ENCODE measurements at places on chromosomes 4 and X. TPM values are rescaled to one million over a fixed set of nuclear protein-coding genes. Genes with fewer than 3 reads are reported as not detected.

GRCh38 chr4:85368932-85369331 lies 106.0 kb upstream of the ARHGAP24 start:
- no peaks in the 10 kb centered on the region for H3K36me3 ChIP-seq
- H3K27me3 ChIP-seq, result no peaks in the 10 kb centered on the region
- H3K4me1 ChIP-seq, result no peaks in the 10 kb centered on the region
- H3K27ac ChIP-seq, result no peak overlapping the region
- DNase-seq, result no peak

The ATOH1 gene
- not detected for total RNA-seq

GRCh38 chr4:113256946-113257345 lies 207.5 kb downstream of the ANK2 start:
- no peak overlapping the region for H3K27ac ChIP-seq
- H3K27me3 ChIP-seq, result no peaks in the 10 kb centered on the region
- H3K4me3 ChIP-seq, result no peak overlapping the region
- no peak for DNase-seq

DNA sequence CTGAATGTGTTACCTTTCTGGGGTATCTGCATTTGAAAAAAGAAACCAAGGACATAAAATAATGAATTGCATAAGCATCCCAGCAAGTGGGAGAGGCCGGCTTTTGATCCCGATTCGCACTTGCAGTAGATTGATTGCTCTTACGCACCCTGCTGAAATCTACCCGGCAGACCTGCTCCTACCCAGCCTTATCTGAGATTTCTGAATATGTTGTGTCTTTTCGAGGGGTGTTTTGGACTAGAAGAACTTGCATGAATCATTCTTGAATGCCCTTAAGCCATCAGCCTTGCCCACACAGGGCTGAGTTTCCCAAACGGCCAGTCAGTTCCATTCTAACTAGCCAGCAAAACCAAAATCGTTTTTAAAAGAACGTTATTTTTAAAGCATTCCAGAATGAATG lies 174.4 kb upstream of the BCOR start:
- no peak for DNase-seq
- H3K27me3 ChIP-seq, result no peaks in the 10 kb centered on the region
- H3K4me3 ChIP-seq, result no peak overlapping the region
- no peak overlapping the region for H3K27ac ChIP-seq
- no peaks in the 10 kb centered on the region for H3K36me3 ChIP-seq

The GAGE12H gene
- not detected for total RNA-seq

The HS3ST1 gene
- total RNA-seq, result 1.5 TPM

- no peaks in the 10 kb centered on the region for H3K36me3 ChIP-seq
- H3K4me3 ChIP-seq, result no peak overlapping the region
- H3K4me1 ChIP-seq, result no peaks in the 10 kb centered on the region
These were observed 179.1 kb upstream of the MAB21L2 start for GRCh38 chr4:150402871-150403272.

DNA sequence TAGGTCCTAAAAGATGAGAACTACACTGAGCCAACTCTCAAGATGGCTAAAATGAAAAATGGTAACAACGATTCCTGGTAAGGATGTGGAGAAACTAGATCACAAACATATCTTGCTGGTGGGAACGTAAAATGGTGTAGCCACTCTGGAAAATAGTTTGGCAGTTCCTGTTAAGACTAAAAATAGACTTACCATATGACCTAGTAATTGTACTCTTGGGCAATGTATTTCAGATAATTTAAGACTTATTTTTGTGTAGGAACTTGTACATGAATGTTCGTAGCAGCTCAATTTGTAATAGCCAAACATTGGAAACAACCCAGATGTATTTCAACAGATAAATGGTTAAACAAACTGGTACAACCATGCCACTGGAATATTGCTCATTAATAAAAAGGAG lies 106.2 kb downstream of the HDAC8 start:
- DNase-seq, result no peak
- H3K27me3 ChIP-seq, result peaks cover 3% of the 10 kb centered on the region
- no peaks in the 10 kb centered on the region for H3K36me3 ChIP-seq
- no peak overlapping the region for H3K27ac ChIP-seq
- no peak overlapping the region for H3K4me3 ChIP-seq

DNA sequence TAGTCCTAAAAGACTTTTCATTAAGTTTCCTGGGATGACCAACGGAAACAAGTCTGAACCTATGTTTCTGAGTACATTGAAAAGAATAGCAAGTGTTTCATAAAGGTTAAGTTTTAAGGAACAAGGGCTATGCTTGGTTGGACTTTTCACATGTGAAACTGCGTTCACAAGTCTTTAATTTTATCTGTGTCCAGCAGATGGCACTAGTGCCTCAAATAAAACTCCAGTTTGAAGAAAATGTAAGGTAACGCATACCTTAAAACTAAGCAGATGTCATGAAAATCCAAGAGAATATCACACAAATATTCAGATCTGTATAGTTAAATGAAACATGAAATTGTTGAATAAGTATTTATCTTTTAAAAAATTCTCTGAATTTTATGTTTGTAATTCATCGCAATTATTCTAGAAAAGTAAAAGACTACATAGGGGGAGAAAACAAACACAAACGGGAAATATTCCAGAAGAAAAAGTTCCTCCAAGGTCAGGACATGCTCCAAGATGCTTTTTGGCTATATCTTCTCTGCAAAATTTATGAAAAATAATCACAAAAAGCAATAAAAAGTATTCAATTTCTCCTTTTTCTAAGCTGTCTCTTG lies 89.6 kb upstream of the MAD2L1 start:
- H3K27ac ChIP-seq, result no peak overlapping the region
- no peak overlapping the region for H3K4me3 ChIP-seq
- H3K27me3 ChIP-seq, result no peaks in the 10 kb centered on the region

The TFE3 gene
- 121 TPM for total RNA-seq

The GAGE12C gene
- total RNA-seq, result not detected

The NAP1L2 gene
- 7.2 TPM for total RNA-seq

- peak overlapping the region; percentile 88 for H3K4me3 ChIP-seq
- peak overlapping the region; percentile 84 for H3K27ac ChIP-seq
- no peaks in the 10 kb centered on the region for H3K27me3 ChIP-seq
These were observed 1.1 kb downstream of the DOCK11 start for GRCh38 chrX:118496763-118497079.

The SSX4 gene
- not detected for total RNA-seq

GRCh38 chrX:67692246-67692645 lies 148.4 kb downstream of the AR start:
- H3K4me1 ChIP-seq, result peaks cover 9% of the 10 kb centered on the region
- H3K36me3 ChIP-seq, result no peaks in the 10 kb centered on the region
- H3K27ac ChIP-seq, result no peak overlapping the region
- no peak overlapping the region for H3K4me3 ChIP-seq
- no peaks in the 10 kb centered on the region for H3K27me3 ChIP-seq

- no peaks in the 10 kb centered on the region for H3K36me3 ChIP-seq
- no peak overlapping the region for H3K27ac ChIP-seq
- DNase-seq, result no peak
- H3K4me1 ChIP-seq, result peaks cover 4% of the 10 kb centered on the region
- no peak overlapping the region for H3K4me3 ChIP-seq
These were observed 40.5 kb downstream of the FRYL start for GRCh38 chr4:48739560-48740019.

DNA sequence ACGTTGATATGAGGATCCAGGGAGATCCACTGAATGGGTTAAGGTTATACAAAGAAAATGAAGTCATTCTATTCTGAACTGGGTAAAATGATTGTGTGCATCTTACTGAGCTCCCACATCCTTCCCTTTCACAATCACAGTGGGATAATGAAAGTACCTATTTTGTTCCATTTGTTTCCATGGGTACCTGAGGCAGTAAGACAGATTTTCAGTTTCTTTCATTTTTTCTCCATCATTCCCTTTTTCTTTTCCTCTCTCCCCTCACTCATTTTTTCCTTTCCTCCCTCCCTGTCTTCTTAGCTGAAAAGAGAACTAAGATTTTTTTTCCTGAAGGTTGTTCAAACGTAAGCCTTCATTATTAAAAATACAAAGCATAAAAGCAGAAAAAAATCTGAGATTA lies 4.6 kb downstream of the GRIA2 start:
- no peak overlapping the region for H3K4me3 ChIP-seq
- DNase-seq, result no peak
- H3K4me1 ChIP-seq, result no peaks in the 10 kb centered on the region
- H3K36me3 ChIP-seq, result no peaks in the 10 kb centered on the region
- H3K27me3 ChIP-seq, result peaks cover 44% of the 10 kb centered on the region
- H3K27ac ChIP-seq, result no peak overlapping the region

DNA sequence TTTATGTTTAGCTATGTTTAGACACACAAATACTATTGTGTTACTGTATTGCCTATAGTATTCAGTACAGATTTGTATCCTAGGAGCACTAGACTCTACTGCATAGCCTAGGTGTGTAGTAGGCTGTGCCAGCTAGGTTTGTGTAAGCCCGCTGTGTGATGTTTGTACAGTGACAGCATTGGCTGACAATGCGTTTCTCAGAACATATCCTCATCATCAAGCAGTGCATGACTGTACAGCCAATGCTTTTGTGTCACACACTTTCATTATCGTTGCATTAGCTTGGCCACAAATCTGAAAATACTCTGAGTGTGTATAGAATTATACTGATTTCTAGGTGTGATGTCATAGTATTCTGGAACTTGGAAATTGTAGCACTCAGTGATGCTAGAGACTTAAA lies 63.4 kb downstream of the CLDN34 start:
- DNase-seq, result no peak
- H3K27ac ChIP-seq, result no peak overlapping the region
- H3K4me1 ChIP-seq, result no peaks in the 10 kb centered on the region

The TCEAL5 gene
- not detected for total RNA-seq

The ERCC6L gene
- under 0.01 TPM for total RNA-seq

The MAGEA4 gene
- total RNA-seq, result not detected

GRCh38 chr4:17817027-17817426 lies 6.2 kb downstream of the NCAPG start:
- H3K4me3 ChIP-seq, result no peak overlapping the region
- no peak for DNase-seq
- H3K27ac ChIP-seq, result no peak overlapping the region
- H3K27me3 ChIP-seq, result no peaks in the 10 kb centered on the region
- H3K4me1 ChIP-seq, result no peaks in the 10 kb centered on the region

The TKTL2 gene
- total RNA-seq, result not detected

GRCh38 chr4:154135576-154135975 lies 346.7 kb upstream of the SFRP2 start:
- no peak overlapping the region for H3K4me3 ChIP-seq
- no peak for DNase-seq
- no peak overlapping the region for H3K27ac ChIP-seq

The ODAPH gene
- total RNA-seq, result not detected

DNA sequence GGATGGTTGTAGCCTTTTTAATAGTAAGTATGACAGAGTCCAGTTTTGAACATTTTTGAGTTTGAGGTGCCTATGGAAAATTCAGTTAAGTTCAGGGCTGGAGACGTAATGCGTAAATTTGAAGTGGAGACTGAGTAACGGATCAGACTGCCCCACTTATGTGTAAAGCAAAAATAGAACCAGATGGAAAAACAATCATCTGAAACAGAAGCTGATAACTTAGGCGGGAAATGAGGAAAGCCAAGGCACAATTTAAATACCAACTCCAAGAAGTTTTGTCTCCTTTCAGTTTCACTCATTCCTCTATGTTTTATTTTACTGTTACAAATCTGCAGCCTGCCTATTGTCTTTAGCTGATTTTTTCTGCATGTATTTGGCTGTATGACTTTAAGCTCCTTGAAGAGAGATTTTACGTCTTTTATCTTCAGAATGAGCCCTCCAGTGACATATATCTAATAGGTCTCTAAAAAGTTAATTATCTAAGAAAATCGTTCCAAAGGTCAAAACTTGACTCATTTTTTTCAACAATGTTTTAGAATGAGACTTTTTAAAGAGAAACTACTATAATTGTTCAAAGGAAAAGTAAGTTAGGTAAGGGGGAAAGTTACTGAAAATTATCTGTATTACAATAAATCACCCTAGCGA lies 1.1 kb downstream of the SGCB start:
- peaks cover 1% of the 10 kb centered on the region for H3K36me3 ChIP-seq
- H3K4me3 ChIP-seq, result peak overlapping the region; percentile 77
- no peak for DNase-seq
- peak overlapping the region; percentile 88 for H3K27ac ChIP-seq
- no peaks in the 10 kb centered on the region for H3K4me1 ChIP-seq
- no peaks in the 10 kb centered on the region for H3K27me3 ChIP-seq

The STS gene
- 6.9 TPM for total RNA-seq

The KCTD8 gene
- 1.5 TPM for total RNA-seq

The L1CAM gene
- total RNA-seq, result 43.0 TPM

DNA sequence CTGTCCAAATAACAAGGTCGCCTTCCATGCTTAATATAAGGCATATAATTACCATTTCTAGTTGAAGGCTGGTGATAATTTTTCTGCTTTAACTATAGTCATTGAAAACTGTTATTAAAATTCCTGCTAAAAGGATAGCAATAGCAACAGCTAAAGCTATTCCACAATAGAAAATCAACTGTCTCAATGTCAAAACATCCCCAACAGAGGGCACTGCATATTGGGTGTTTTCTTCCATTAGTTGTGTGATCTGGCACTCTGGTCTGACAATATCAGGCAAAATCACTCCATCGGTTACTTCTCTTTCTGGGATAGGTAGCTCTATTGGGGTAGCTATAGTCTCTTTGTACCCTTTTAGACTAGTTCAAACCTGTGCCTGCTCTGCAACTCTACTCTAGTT lies 53.5 kb downstream of the TMPRSS11F start:
- H3K27ac ChIP-seq, result no peak overlapping the region
- no peak overlapping the region for H3K4me3 ChIP-seq
- no peaks in the 10 kb centered on the region for H3K36me3 ChIP-seq
- no peaks in the 10 kb centered on the region for H3K27me3 ChIP-seq
- no peaks in the 10 kb centered on the region for H3K4me1 ChIP-seq
- DNase-seq, result no peak

The MAGEB1 gene
- total RNA-seq, result not detected

GRCh38 chr4:40731361-40731760 lies 18.4 kb upstream of the NSUN7 start:
- no peak for DNase-seq
- H3K27me3 ChIP-seq, result no peaks in the 10 kb centered on the region
- H3K27ac ChIP-seq, result no peak overlapping the region
- no peaks in the 10 kb centered on the region for H3K36me3 ChIP-seq

GRCh38 chr4:132526652-132527051 lies 622.4 kb upstream of the PCDH10 start:
- no peaks in the 10 kb centered on the region for H3K27me3 ChIP-seq
- H3K36me3 ChIP-seq, result no peaks in the 10 kb centered on the region
- DNase-seq, result no peak
- no peak overlapping the region for H3K4me3 ChIP-seq

DNA sequence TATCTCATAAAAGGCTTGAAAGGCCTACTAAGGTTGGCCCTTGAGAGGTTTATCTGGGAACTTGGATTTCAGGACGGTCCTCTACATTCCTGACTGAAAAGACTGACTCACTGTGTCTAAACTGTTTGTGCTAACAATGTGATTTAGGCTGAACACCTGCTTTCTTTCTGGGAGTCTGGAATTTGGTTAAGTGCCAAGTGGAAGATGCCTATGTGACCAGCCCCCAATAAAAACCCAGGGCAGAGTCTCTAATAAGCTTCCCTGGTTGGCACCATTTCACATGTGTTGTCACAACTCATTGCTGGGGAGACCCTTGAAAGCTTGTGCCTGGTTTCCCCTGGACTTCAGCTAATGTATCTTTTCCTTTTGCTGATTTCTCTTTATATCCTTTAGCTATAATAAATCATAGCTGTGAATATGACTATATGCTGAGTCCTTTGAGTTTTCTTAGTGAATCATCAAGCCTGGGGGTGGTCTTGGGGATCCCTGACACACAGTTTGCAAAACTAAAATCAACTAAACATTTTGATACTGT lies 55.1 kb downstream of the GPR82 start:
- no peak overlapping the region for H3K4me3 ChIP-seq
- no peaks in the 10 kb centered on the region for H3K36me3 ChIP-seq
- no peak for DNase-seq
- no peak overlapping the region for H3K27ac ChIP-seq
- H3K4me1 ChIP-seq, result no peaks in the 10 kb centered on the region
- no peaks in the 10 kb centered on the region for H3K27me3 ChIP-seq
